Osteoblast (primary cell): ENCODE measurements at places on chromosomes 12 and 14.

GRCh38 chr14:67951529-67952135 lies 132.1 kb downstream of the RAD51B start:
- no peak for DNase-seq

- DNase-seq: peak; percentile 81
These were observed 6.0 kb upstream of the GTSF1 start for GRCh38 chr12:54479421-54479820.

- DNase-seq: no peak
These were observed 1140.5 kb downstream of the GALC start for GRCh38 chr14:86852530-86852929.

- DNase-seq: no peak
These were observed 6.2 kb upstream of the CGRRF1 start for GRCh38 chr14:54503486-54503885.

- DNase-seq: no peak
These were observed 131.2 kb downstream of the PPM1H start for GRCh38 chr12:62803756-62804155.

DNA sequence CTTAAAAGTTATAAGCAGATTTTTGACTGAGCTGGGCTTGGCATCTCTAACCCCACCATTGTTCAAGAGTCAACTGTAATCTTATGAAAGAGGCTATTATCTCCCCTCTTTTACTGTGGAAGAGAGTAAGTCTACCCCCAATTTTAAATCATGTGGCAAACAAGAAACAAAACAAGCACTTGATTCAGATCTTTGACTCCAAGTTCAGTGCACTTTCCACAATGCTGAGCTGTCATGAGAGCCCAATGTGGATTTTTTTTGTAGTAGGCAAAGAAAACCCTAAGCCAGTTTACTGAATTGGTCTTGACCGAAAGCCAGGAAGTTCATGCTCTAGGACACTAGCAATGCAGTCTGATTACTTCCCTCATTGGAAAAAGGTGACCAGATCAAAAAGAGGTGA lies 306.2 kb downstream of the GALC start:
- no peak for DNase-seq

DNA sequence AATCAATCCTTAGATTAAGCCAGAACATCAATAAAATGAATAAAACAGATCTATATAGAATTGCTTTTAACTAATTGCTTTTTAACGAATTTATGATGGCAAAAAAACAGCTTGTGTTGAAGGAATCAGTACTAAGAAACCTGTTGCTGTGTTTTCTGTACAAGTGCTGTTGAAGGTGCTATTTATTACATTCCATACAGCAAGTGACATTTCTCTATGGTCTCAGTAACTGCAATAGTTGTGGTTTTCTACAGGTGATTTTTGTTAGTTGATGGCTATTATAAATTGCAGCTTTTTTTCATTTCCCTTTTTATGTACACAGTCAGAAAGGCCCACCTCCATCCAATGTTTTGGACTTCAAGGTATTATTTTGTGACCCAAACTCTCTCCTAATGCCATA lies 56.6 kb downstream of the SLC2A13 start:
- no peak for DNase-seq

DNA sequence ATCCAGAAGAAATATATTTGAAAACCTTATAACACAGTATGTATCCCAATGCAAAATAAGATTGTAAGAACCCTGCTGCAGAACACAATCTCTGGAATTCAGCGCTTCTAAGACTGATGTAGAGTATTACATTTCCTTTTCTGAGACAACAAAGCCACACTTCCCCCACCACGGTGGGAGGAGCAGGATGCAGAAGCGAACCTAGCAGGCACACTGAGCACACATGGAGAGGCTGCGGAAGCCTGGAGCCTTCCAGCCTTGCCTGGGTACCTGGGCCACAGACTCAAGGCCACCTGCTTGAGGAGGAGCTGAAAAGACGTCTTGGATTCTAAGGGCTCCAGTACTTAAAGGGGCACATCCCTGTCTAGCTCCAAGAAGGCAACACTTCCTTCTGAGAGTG lies 46.4 kb downstream of the TCHP start:
- no peak for DNase-seq

GRCh38 chr14:21084998-21085853 lies 13.2 kb downstream of the ZNF219 start:
- peak; percentile 98 for DNase-seq

DNA sequence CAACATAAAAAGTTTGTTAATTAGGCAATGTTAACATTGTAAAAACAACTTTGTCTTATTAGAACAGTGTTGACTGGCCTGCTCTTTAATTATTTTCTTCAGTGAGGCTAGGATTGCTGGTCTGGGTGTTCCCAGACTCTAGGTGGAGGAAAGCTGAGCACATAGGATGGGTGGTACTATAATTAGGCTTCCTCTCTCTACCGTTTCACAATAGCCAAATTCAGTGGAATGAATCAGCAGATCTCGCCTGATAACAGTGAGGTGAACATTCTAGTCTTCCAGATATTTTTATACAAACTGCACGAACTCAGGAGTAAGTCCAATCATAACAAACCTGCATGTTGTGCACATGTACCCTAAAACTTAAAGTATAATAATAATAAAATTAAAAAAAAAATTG lies 11.9 kb downstream of the PTGDR start:
- no peak for DNase-seq
